Kidney capillary endothelial cell (primary cell): ENCODE measurements at places on chromosomes 5 and 9.

- no peak for DNase-seq
These were observed 118.0 kb downstream of the PRKACG start for GRCh38 chr9:68895741-68896478.

GRCh38 chr5:126568206-126568755, 26.7 kb downstream of the ALDH7A1 start:
- no peak for DNase-seq

- DNase-seq = no peak
These were observed 9.3 kb upstream of the ROPN1L start for GRCh38 chr5:10432059-10433008.

DNA sequence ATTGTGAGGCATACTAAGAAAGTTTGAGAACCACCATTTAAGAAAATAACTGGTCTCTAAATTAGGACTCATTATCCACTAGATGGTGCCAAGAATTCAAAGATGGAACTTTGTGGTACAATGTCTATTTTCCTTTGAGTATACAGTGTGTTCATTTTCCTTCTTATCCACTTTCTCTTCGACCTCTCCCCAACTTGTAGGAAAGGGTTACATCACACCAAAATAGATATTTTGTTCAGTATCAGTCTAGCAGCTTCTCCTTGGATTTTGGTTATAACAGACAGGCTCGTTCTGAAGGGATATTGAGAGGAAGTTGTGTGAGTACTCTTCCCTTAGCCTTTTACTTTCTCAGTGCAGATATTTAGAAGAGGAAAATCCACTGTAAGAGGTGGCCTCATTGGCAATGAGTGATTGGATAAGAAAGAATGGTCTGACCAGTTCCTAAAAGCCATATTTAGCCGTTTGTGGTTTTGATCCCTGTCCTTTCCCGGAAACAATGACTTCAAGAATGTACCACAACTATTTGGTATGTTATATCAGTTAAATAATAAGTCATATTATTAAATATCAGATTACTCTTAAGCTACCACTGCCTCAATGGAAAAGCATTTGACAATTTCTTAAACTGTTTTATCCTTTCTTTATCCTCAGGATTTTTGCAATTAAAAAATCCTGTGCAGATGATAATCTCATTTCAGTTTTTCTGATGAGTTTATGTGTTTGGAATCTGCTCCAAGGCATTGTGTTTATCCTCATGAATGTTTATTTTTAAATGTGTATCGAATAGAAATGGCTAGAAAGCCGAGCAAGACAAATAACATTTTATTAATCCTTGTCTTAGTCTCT, 69.0 kb upstream of the GRAMD2B start:
- peak; percentile 63 for DNase-seq

GRCh38 chr5:163894645-163895044, 389.2 kb downstream of the MAT2B start:
- peak; percentile 84 for DNase-seq

DNA sequence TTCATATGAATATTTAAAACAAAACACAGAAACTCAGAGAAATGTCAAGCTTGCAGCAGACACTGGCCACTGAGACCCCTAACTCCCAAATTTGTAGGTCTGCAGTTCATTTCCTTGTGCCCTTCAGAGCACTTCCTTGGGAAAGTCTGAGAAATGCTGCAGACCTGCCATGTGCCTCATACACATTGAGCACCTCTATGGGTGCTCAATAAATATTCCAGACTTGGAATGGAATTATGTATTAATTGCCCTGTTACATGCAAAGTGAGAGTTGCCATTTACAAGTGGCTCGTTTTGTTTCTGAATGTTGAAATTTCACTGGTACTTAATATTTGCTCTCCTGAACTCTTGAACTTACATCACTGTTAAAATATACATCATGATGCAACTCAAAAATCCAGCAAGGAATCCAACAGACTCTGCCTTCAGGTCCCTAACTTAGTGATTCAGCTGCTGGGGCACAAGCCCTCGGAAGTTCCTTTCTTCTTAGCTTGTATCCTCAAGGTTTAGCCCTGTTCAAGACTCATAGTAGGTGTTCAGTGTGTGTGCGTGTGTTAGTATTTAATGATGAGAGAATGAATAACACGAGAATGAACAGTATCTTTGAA, 90.6 kb downstream of the PTCD2 start:
- DNase-seq = no peak

- peak; percentile 92 for DNase-seq
These were observed 3.9 kb downstream of the MLLT3 start for GRCh38 chr9:20618361-20618802.

DNA sequence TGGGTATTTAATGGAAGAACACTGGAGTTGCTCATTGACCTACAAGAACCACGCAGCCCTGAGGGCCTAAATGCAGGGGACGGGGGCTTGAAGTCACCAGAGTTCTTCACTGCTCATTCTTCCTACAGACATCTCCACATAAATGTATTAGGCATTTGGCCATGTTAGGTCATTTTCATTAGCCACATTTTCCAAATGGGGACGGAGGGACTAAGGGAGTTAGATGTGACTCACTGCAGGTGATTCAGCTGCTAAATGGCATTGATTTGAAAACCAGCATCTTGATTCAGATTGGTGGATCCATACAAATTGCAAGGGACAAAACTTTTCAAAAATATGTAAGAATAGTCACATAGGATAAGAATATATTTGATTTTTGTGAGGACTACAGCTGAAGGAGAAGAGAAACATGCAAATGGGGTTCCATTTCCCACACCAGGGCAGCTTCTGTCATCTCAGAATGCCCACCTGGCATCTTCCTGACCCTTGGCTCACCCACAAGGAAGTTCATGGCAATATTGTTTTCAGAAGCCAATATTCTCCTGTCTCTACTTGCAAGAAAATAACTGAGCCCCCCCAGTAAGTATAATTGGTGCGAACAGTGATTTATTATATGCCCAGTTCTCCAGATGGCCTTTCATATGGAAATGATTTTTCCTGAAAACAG, 264.8 kb downstream of the DOCK8 start:
- no peak for DNase-seq

- no peak for DNase-seq
These were observed 115.1 kb downstream of the PCSK1 start for GRCh38 chr5:96317945-96318344.

GRCh38 chr9:32454280-32454679, 69.8 kb downstream of the ACO1 start:
- DNase-seq = no peak

DNA sequence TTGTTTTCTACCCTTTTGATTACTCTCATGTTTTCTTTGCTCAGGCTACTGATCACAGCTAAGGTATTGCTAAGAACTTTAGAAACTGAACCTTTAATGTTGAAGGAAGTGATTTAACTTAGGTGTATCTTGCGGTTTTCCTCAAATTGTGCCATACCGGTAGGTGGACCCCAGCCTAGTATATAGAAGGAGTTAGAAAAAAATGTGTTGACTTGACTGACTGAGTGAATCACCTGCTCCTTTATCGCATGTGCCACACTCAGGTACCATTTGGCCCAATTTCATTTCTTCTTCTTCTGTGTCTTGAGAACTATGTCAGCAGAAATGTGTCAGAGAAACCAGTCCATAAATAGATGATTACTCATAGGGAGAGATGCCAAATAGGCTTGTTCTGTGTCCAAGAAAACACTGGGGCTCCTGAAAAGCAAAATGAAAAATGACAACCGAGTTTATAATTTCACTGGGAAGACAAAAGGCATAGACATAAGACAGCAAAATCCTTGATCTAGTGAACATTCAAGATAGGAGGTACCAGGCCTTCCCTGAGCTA, 19.4 kb downstream of the PLPPR1 start:
- peak; percentile 42 for DNase-seq

- no peak for DNase-seq
These were observed 59.4 kb upstream of the NEK6 start for GRCh38 chr9:124198331-124198730.

- DNase-seq = no peak
These were observed 149.4 kb upstream of the TUSC1 start for GRCh38 chr9:25827626-25828025.

DNA sequence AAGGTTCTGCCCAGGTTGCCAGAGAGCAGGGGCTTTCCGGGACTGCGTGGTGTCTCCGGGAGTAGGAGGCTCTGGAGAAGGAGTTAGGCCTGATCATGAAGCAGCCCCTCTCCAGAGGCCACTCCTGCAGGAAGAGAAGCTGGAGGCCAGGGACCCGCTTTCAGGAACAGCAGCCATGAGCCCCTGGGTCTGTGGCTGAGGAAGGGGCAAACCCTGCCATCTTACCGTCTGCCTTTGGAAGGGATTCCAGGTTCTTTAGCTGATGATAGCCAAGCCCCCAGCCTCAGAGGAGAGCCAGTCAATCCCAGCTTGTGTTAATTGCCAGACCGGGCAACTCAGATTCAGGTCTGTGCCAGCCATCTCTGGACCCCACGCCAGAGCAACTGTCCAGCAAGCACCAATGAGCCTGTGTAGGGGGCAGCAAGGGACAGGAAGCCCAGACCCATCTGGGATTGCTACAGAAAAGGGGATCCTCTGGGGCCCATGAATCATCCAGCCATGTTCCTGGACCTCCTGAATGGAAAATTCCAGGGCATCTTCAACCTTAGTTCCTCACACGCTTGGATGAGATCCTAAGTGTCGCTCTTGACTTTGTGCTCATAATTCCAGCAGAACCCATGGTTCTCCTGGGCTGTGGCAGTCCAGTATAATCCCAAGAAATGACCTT, 42.7 kb upstream of the MVB12B start:
- DNase-seq = no peak

GRCh38 chr5:95726811-95727763, 4.0 kb upstream of the RHOBTB3 start:
- DNase-seq = no peak

DNA sequence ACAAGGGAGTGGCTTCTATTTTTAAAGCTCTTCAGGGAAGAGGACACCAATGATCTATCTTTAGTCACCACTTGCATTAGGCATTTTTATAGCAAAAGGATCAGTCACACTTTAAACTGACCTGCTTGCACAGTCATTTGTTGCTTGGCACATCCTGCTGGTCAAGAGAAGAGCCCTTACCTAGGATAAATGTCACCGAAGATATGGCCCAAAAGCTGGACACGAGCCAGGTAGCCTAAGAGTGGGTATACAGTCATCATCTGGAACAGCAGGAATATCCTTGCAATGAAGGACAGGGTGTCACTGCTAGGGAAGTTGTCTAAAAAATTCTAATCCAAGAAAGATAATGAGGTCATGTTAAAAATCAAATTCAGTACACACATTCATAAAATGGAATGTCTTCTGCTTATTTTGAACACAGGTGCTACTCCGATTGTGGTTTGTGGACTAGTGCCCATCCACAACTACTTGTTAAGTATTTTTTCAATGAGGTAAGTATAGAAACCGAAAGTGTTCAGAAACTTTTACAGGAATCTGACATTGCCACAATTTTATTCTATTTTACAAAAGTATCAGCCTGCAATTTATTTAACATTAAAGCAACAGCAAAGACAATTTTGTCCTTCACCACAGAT, 78.4 kb downstream of the SLC38A9 start:
- no peak for DNase-seq

GRCh38 chr9:36134761-36135505, 1.6 kb upstream of the GLIPR2 start:
- no peak for DNase-seq

DNA sequence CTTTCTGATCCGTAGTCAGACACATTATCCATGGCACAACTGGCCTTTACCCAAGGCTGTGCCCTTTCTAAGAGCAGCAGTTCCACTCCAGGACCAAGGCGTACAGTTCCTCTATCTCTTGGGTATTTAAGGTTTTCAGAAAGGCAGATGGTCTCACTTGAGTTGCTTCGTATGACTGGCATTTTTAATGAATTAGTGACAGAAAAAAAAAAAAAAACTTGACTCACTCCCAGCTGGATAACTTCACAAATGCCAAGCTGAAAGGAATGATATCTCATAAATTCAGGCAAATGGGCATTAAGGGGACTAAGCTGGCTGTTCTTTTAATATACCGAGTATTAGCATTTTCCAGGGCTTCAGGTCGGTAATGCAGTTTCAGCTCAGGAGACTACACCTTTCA, 60.7 kb downstream of the SLC24A2 start:
- DNase-seq = no peak

- peak; percentile 74 for DNase-seq
These were observed 1.4 kb downstream of the KIF20A start for GRCh38 chr5:138180183-138180782.

GRCh38 chr5:33231935-33232334, 208.8 kb upstream of the TARS1 start:
- no peak for DNase-seq

DNA sequence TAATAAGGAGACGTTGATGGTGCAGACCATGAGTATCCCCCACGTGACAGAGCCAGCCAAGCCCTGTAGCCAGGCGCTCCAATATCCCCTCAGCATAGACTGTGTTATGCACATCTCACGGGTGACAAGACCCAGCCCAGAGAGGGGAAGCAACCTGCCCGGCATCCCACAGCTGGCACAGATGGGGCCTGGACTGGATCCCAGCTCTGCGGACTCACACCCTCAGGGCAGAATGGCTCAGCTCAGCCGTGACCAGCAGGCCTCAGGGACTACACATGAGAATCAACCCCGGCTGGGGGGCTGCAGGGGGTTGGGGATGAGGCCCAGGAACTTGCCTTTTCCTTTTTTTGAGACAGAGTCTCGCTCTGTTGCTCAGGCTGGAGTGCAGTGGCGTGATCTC, 11.7 kb downstream of the FIBCD1 start:
- no peak for DNase-seq

- DNase-seq = no peak
These were observed 71.7 kb downstream of the GOLPH3 start for GRCh38 chr5:32102254-32102986.

- DNase-seq = no peak
These were observed 97.6 kb upstream of the LHFPL2 start for GRCh38 chr5:78746021-78746770.

GRCh38 chr9:35798658-35799374, 7.4 kb downstream of the NPR2 start:
- peak; percentile 98 for DNase-seq

- no peak for DNase-seq
These were observed 13.6 kb downstream of the NTNG2 start for GRCh38 chr9:132175431-132175830.

GRCh38 chr5:139078345-139078744, 119.8 kb downstream of the SIL1 start:
- DNase-seq = no peak

- no peak for DNase-seq
These were observed 67.3 kb upstream of the ZFR start for GRCh38 chr5:32511776-32512374.

DNA sequence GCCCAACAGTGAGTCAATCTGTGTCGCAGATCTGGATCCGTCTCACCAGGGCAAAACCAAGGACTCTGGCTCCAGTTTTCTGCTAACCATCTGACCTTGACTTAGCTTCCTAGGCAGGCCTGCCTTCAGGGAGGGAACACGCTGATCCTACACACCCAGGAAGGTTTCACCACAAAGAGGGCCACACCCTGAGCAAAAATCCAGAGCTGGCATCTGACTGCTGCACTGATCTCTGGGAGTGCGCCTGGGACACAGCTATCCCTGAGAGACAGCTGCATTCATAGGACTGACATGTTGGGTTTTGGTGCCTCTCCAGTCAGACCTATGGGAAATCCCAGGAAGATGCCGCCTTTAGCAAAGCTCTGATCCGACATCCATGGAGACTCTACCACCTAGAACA, 47.5 kb downstream of the CDK5RAP2 start:
- no peak for DNase-seq
